ENCODE measurements at places on chromosomes 4 and X. TPM values are rescaled to one million over a fixed set of nuclear protein-coding genes. Genes with fewer than 3 reads are reported as not detected.

GRCh38 chrX:10050481-10050880, 83.3 kb downstream of the CLDN34 start:
- H3K4me3 ChIP-seq, result no peak overlapping the region
- H3K27ac ChIP-seq, result no peak overlapping the region
- H3K36me3 ChIP-seq, result no peaks in the 10 kb centered on the region
- no peaks in the 10 kb centered on the region for H3K27me3 ChIP-seq
- no peak for DNase-seq
- peaks cover 31% of the 10 kb centered on the region for H3K4me1 ChIP-seq

Gene BANK1
- total RNA-seq, result 1.0 TPM

DNA sequence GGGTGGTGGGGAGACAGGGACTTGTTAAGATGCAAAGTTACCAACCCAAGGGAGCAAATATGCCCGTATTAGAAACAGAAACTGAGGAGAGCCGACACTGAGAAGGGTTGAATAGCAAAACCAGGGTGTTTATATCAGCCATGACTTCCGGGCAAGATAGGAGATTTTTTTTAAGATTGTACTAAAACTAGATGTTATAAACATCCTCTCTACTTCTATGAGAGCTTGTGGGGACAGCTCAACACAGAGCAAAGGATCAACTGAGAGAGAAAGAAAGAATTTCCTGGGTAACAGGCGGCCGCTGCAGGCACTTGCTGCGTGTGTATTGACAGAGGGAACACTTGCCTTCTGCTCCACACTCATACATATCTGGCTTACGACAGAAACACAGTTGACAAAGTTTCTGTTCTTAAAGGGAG, 49.1 kb upstream of the FBXW7 start:
- H3K36me3 ChIP-seq, result no peaks in the 10 kb centered on the region
- no peak overlapping the region for H3K4me3 ChIP-seq
- DNase-seq, result no peak
- H3K27ac ChIP-seq, result no peak overlapping the region
- no peaks in the 10 kb centered on the region for H3K4me1 ChIP-seq

Gene IBSP
- not detected for total RNA-seq

DNA sequence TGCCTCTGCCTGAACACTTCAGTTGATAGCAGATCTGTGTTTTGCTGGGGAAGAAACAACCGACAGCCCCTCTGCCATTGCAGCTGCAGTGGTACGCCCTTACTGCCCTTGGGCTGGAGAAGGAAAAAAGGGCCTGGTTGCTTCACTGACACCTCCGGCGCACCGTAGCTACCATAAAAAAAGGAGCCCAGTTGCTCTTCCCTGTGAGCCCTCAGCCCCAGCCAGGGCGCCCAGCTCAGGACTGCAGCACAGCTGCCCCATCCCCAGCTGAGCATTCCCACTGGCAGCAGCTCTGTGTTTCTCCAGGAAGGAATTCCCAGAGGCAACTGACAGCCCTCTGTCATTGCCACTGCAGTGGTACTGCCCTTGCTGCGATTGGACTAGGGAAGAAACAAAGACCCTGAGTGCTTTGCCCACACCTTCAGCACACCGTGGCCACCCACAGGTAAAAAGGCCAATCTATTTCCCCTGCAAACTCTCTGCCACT, 142.7 kb downstream of the DKK2 start:
- H3K4me3 ChIP-seq, result no peak overlapping the region
- no peaks in the 10 kb centered on the region for H3K4me1 ChIP-seq
- no peaks in the 10 kb centered on the region for H3K27me3 ChIP-seq
- no peak overlapping the region for H3K27ac ChIP-seq

- no peaks in the 10 kb centered on the region for H3K36me3 ChIP-seq
- H3K27ac ChIP-seq, result peak overlapping the region; percentile 42
- DNase-seq, result no peak
- H3K27me3 ChIP-seq, result no peaks in the 10 kb centered on the region
These were observed 34.4 kb downstream of the AFAP1 start for GRCh38 chr4:7904952-7905915.

GRCh38 chrX:72254816-72255215, 16.0 kb upstream of the ERCC6L start:
- no peaks in the 10 kb centered on the region for H3K4me1 ChIP-seq
- H3K4me3 ChIP-seq, result no peak overlapping the region
- DNase-seq, result no peak
- no peaks in the 10 kb centered on the region for H3K36me3 ChIP-seq
- no peaks in the 10 kb centered on the region for H3K27me3 ChIP-seq

Measured in body of pancreas (tissue), 4 donors.